ENCODE measurements at places on chromosomes 11 and 22. TPM values are rescaled to one million over a fixed set of nuclear protein-coding genes. Genes with fewer than 3 reads are reported as not detected.
A peak's percentile ranks its signal among the peaks of the same experiment; 100 is the strongest.

- no peak for DNase-seq
These were observed 13.2 kb downstream of the THY1 start for GRCh38 chr11:119409731-119410130.

- DNase-seq: no peak
These were observed 49.8 kb upstream of the ANO1 start for GRCh38 chr11:70028147-70028855.

GRCh38 chr22:50171319-50171964, 911 bp downstream of the PANX2 start:
- DNase-seq: peak; percentile 73

The MAJIN gene
- 0.97 TPM for total RNA-seq

Measured in H7 (cell line).